ENCODE measurements at places on chromosomes 16 and 17. TPM values are rescaled to one million over a fixed set of nuclear protein-coding genes. Genes with fewer than 3 reads are reported as not detected.
A peak's percentile ranks its signal among the peaks of the same experiment; 100 is the strongest.

- no peak overlapping the region for H3K27ac ChIP-seq
- H3K36me3 ChIP-seq: no peaks in the 10 kb centered on the region
- DNase-seq: no peak
- no peak overlapping the region for H3K4me3 ChIP-seq
- H3K27me3 ChIP-seq: no peaks in the 10 kb centered on the region
Observed at GRCh38 chr16:78889346-78889745, 711.2 kb downstream of the MAF start.

DNA sequence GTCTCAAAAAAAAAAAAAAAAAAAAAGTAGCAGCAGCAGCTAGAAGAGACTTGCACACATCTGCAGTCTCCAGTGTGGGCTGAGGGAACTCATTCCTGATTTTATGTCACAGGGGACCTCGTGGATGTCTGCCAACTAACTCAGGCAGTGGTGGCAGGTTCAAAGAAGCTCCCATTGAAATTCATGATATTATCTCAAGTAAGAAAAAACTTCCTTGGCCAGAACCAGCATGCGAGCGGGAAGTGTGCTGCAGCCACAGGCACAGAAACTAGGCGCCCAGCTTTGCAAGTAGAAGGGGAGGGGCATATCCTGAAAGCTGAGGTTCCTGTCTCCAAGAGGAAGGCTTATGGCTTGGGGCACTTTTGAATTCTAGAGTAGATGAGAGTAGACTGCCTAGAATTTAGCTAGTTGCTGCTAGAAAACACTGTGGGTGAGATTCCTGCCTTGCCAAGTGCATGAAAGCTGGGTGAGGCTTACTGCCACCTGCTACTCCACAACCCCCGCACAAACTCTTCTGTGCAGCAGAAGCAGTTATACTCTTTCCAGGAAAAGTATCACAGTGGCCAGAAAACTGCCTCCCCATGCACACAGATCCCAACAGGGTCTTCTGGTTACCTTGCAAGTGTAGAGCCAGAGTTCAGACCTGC is 603.8 kb upstream of the CA10 start:
- H3K27me3 ChIP-seq: no peaks in the 10 kb centered on the region
- no peaks in the 10 kb centered on the region for H3K4me1 ChIP-seq
- H3K36me3 ChIP-seq: no peaks in the 10 kb centered on the region
- no peak overlapping the region for H3K27ac ChIP-seq

DNA sequence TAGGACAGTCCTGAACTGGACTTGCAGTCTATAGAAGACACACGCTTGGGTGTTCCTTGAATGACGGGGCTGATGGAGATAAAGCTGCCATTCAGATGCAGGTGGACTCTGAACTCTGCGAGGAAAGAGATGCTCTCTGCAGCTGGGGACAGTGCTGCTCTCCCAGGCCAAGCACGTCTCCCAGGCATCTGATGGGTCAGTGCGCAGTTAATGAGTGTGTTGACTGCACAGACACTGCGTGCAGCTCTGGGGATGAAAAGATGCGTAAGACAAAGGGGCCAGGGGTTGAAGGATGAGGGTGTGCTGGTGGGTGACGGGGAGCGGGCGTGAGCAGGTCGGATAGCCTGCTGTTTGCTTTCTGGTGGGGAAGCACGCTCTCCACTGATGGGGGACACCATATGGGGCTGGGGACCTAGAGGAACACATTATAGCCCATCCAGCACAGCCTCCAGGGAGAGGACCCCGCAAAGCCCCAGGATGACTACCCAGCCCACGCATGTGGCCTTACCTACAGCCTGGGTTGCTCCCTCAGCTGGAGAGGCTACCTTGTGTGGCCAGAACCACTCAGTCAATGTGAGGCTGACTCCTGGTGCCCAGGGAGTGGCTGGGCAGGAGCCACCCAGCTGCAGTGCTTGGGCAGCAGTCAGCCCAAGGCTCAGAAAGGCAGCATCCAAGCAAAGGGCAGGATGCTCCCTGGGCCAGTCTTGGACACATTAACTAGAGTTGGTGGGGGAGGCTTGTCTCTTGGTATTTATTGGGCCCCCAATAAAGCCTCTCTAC is 246.3 kb downstream of the RBFOX3 start:
- H3K4me3 ChIP-seq: no peak overlapping the region
- DNase-seq: no peak
- no peaks in the 10 kb centered on the region for H3K4me1 ChIP-seq
- H3K27me3 ChIP-seq: peaks cover 7% of the 10 kb centered on the region
- no peaks in the 10 kb centered on the region for H3K36me3 ChIP-seq

DNA sequence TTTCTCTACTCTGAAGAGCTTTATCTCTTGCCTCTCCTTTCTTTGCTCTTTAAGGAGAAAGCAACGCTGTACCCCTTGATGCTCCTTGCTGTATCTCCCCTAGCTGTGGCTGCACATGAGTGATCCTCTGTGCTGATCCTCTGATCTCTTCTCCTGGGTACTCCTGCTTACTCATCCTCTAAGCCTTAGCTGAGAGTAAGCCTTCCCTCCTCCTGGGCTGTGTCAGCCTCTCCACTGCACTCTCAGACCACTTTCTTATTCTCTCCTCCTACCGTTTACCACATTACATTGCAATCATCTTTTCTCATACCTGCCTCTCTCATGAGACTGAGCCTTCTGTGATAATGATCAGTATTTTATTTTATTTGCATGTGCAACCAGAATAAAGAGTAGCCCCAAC is 25.1 kb downstream of the SOX9 start:
- no peak overlapping the region for H3K4me3 ChIP-seq
- H3K27me3 ChIP-seq: no peaks in the 10 kb centered on the region
- H3K36me3 ChIP-seq: no peaks in the 10 kb centered on the region
- H3K4me1 ChIP-seq: no peaks in the 10 kb centered on the region
- H3K27ac ChIP-seq: no peak overlapping the region
- no peak for DNase-seq

DNA sequence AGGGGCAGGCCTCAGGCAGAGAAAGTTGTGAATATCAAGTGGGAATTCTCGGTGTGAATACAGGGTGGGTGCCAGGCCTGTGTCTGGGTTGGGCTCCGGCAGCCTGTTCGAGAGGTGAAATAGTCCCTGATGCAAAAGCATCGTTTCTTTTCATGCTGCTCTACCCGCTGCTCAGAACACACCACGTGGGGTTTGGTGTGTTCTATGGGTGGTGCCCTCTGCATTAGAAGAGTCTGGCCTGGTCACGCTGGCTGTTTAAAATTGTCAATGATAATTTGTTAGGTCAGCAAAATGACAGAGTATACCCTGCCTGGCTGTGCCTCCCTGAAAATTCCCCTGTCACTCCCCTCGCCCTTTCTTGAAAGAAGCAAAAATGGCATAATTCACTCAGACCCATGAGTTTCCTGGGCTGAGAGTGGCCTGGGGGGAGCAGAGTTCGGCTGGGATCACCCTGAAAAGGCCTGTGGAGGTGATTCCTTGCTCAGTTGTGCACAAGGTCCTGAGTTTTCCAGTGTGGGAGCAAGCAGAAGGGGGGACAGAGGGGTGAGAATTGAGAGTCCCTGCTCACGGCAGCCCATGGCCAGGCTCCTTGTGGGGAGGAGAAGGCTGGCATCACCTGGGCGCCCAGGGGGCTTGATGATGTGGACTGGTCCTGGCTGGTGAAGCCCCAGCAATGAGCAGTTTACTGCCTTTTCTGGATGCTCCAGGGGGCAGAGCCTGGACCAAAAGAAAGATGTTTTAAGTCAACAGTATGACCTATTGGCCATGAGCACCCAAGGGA is 3.2 kb downstream of the CACNG5 start:
- H3K27ac ChIP-seq: no peak overlapping the region
- no peak for DNase-seq
- peaks cover 9% of the 10 kb centered on the region for H3K4me1 ChIP-seq
- H3K4me3 ChIP-seq: no peak overlapping the region

- H3K27ac ChIP-seq: peak within 1 kb of the TSS; percentile 78
- peaks cover 36% of the 10 kb centered on the region for H3K4me1 ChIP-seq
- H3K36me3 ChIP-seq: peaks cover 62% of the 10 kb centered on the region
- H3K4me3 ChIP-seq: peak within 1 kb of the TSS; percentile 88
- H3K27me3 ChIP-seq: no peaks in the 10 kb centered on the region
Observed at GRCh38 chr17:42287977-42288802, at the start of gene STAT5A. STAT5A (plus strand) TSS chr17:42288498; CDS start chr17:42289412, 914 bp downstream.

- no peak for DNase-seq
- H3K36me3 ChIP-seq: peaks cover 5% of the 10 kb centered on the region
- H3K27ac ChIP-seq: no peak overlapping the region
- peaks cover 29% of the 10 kb centered on the region for H3K4me1 ChIP-seq
- H3K27me3 ChIP-seq: no peaks in the 10 kb centered on the region
Observed at GRCh38 chr16:85040685-85041084, 13.1 kb downstream of the KIAA0513 start.

- no peak overlapping the region for H3K4me3 ChIP-seq
- DNase-seq: no peak
- H3K4me1 ChIP-seq: no peaks in the 10 kb centered on the region
- H3K27ac ChIP-seq: no peak overlapping the region
- no peaks in the 10 kb centered on the region for H3K36me3 ChIP-seq
Observed at GRCh38 chr16:49465661-49466528, 92.3 kb downstream of the C16orf78 start.

GRCh38 chr17:5133311-5133710 is 17.5 kb downstream of the USP6 start:
- H3K27ac ChIP-seq: no peak overlapping the region
- no peak overlapping the region for H3K4me3 ChIP-seq
- no peak for DNase-seq
- no peaks in the 10 kb centered on the region for H3K4me1 ChIP-seq

DNA sequence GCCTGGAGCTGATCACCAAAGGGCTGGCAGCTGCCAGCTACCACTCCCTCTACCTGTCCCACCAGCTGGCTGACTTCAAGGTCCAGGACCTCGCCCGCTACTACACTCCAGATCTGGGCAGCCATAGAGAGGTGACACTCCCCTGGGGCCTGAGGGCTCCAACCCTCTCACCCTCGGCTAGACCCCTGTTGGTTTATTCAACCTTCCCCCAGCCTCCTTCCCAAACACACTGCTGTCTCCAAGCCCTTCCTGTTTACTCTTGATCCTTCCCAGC is 18.0 kb downstream of the ALOX12B start:
- DNase-seq: no peak
- no peaks in the 10 kb centered on the region for H3K36me3 ChIP-seq
- no peaks in the 10 kb centered on the region for H3K27me3 ChIP-seq
- peaks cover 5% of the 10 kb centered on the region for H3K4me1 ChIP-seq

DNA sequence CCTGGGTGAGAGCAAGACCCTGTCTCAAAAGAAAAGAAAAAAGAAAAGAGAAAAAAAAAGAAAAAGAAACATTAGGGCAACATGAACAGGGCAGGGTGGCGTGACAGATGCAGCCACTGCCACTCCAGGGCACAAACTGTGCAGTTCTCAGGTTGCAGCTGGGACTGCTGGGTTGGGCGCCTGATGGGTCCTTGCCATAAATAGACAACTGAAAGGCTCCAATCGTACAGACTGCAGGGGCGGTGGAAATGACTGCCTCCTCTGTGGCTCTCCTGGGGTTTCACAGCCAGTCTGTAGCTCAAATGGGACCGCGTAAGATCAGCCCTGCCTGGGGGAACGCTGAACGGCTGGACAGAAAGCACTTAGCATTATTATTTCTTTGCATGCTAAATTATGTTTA is 130.7 kb downstream of the CPPED1 start:
- no peaks in the 10 kb centered on the region for H3K27me3 ChIP-seq
- H3K36me3 ChIP-seq: no peaks in the 10 kb centered on the region
- H3K4me1 ChIP-seq: no peaks in the 10 kb centered on the region
- H3K27ac ChIP-seq: no peak overlapping the region
- DNase-seq: no peak
- H3K4me3 ChIP-seq: no peak overlapping the region

- no peak overlapping the region for H3K4me3 ChIP-seq
- no peaks in the 10 kb centered on the region for H3K36me3 ChIP-seq
- H3K27ac ChIP-seq: no peak overlapping the region
- DNase-seq: no peak
- peaks cover 15% of the 10 kb centered on the region for H3K27me3 ChIP-seq
Observed at GRCh38 chr16:12319428-12320035, 343.0 kb downstream of the SNX29 start.

- no peak for DNase-seq
- no peak overlapping the region for H3K27ac ChIP-seq
- peaks cover 37% of the 10 kb centered on the region for H3K27me3 ChIP-seq
- H3K4me1 ChIP-seq: peaks cover 36% of the 10 kb centered on the region
Observed at GRCh38 chr16:89621698-89622409, 8.4 kb downstream of the DPEP1 start.

DNA sequence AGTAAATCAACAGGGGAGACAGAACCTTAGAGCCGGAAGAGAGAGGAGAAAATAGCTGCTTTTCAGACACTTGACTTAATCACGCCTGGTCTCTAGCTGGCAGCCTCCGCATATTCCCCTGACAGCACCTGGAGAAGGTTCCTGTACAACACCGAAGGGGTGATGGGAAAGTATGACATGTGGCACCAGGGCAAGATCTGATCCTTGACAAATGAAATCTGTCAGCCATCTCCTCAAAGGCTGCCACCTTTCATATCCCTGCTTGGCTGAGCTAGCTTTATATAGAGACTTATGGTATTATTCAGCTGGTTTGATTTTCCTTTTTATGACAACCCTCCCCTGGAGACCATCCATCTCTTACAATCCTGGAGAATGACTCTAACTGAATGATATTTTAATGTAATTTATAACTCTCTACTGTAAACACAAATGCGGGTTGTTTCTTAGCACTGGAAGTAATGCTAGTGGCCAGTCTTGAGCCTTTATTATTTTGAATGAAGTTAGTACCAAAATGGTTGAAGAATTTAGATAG is 1205.3 kb upstream of the CDH8 start:
- no peaks in the 10 kb centered on the region for H3K4me1 ChIP-seq
- H3K27ac ChIP-seq: no peak overlapping the region
- H3K4me3 ChIP-seq: no peak overlapping the region
- no peaks in the 10 kb centered on the region for H3K36me3 ChIP-seq
- DNase-seq: no peak

GRCh38 chr17:16425698-16426659 is 10.6 kb downstream of the TRPV2 start:
- peaks cover 59% of the 10 kb centered on the region for H3K36me3 ChIP-seq
- no peak overlapping the region for H3K27ac ChIP-seq
- H3K27me3 ChIP-seq: no peaks in the 10 kb centered on the region
- peaks cover 3% of the 10 kb centered on the region for H3K4me1 ChIP-seq
- H3K4me3 ChIP-seq: no peak overlapping the region

GRCh38 chr17:74960570-74961342 is 11.8 kb downstream of the HID1 start:
- peak overlapping the region; percentile 15 for H3K27ac ChIP-seq
- no peaks in the 10 kb centered on the region for H3K36me3 ChIP-seq
- H3K27me3 ChIP-seq: no peaks in the 10 kb centered on the region
- no peak overlapping the region for H3K4me3 ChIP-seq
- peak; percentile 91 for DNase-seq

The NOMO2 gene
- 45.8 TPM for polyA plus RNA-seq

The NOS2 gene
- polyA plus RNA-seq: not detected

The LRRC45 gene
- 18.4 TPM for polyA plus RNA-seq

The SSTR5 gene
- polyA plus RNA-seq: not detected

The MIEN1 gene
- polyA plus RNA-seq: 103 TPM

The SEC14L5 gene
- 0.11 TPM for polyA plus RNA-seq

Measured in K562 (cell line).